Activated CD8-positive, alpha-beta memory T cell treated with anti-CD3 and anti-CD28 coated beads, Interleukin-2, amount 50 U/mL, for 4 hours (primary cell): ENCODE measurements at places on chromosomes 12 and 14.

- no peak for DNase-seq
Observed at GRCh38 chr14:86815341-86815740, 1177.6 kb downstream of the GALC start.

DNA sequence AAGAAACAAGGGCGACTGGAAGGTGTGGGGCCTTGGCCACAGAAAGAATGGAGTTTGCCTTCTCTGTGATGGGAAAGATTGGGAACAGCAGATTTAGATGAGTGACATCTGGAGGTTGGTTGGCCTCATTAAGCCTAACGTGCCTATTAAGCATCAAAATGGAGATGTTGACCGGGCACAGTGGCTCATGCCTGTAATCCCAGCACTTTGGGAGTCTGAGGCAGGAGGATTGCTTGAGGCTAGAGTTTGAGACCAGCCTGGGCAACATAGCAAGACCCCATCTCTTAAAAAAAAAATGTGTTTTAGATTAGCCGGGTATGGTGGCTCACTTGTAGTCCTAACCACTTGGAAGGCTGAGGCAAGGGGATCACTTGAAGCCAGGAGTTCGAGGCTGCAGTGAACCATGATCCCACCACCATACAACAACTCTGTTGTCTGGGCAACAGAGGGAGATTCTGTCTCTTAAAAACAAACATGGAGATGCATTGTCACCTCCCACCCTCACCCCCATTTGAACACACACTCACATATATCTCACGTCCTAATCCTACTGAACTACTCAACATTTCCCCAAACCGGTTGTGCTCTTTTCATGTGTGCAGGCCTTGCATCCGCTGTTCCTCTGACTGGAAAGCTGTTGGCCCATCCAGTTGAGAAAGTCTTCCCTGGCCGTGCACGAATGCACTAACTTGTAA is 172.1 kb downstream of the ETV6 start:
- DNase-seq: no peak

- DNase-seq: no peak
Observed at GRCh38 chr12:34377243-34378035, 355.1 kb downstream of the ALG10 start.

- no peak for DNase-seq
Observed at GRCh38 chr12:89328151-89329030, 23.9 kb downstream of the DUSP6 start.

GRCh38 chr12:1741154-1741949 is 50.5 kb downstream of the ADIPOR2 start:
- no peak for DNase-seq

- DNase-seq: peak; percentile 63
Observed at GRCh38 chr12:14629832-14630710, 62.4 kb upstream of the PLBD1 start.

DNA sequence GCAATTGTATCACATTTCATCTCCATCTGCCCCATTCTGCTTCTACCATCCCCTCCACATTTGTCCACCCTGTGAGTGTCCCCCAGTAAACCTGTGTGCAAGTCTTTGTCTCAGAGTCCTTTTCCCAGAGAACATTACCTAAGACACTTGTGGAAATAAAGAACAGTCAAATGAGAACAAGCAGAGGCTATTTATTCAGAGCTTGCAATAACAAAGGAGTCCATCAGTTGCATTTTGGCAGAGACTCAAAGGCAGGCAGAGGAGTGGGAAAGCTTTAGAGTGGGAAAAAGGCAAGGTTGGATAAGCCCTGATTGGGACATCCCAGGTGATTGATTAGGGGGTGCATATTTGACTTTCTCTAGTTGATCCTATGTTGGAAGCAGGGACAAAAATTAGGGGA is 18.2 kb upstream of the PPFIBP1 start:
- DNase-seq: no peak

DNA sequence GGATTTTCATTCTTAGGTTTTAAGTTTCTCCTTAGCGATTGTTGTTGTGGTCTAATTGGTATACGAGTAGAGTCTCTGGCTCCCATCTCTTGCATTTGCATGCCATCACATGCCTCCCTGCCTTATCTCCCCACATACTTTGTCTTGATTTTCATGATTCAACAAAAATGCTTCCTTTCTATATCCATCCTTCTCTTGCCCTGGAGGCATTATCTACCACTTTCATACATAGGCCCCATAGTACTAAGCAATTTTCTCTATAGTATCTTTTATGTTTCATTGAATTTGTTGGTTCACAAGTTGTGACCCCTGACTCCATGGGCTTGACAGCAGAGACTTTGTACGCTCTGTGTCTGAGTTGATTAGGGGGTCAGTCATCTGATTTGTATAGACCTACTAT is 226.1 kb downstream of the ACSS3 start:
- no peak for DNase-seq

DNA sequence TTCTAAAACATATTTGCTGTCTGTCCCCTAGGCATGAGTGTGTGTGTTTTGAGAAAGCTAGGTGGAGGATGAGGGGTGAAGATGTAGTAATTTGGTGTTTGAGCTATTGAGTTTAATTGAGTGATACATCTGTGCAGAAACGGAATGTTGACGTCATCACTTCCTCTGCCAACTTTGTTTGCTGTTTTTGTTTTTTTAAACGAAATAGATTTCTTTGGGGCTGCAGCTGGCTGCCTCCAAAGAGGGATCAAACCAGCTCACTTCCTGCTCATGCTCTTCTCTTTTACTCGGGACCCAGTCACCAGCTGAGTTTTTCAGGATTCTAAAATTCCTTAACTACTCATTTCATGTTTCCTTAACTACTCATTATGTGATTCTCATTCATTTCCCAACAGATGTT is 19.5 kb upstream of the CRACR2A start:
- no peak for DNase-seq

DNA sequence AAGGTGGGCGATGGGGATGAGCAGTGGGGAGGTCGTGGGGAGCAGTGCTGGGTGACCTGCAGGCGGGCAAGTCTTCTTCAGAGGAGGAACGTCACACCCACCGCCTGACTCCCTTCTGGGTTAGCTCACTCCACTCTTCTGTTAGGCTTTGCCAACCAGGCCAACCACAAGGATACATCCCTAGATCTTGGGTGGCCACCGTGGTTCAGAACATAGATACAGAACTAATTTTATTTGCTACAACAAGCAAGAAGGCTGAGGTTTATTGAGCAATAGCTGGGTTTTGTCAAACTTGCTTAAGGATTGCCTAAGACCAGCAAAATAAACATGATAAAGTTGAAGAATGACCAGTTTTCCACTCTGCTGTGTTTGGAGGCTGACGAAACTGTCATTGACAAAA is 109.4 kb downstream of the DACT1 start:
- DNase-seq: no peak

GRCh38 chr12:26735249-26735639 is 97.8 kb downstream of the ITPR2 start:
- no peak for DNase-seq

- no peak for DNase-seq
Observed at GRCh38 chr12:124273630-124274029, 21.3 kb upstream of the RFLNA start.

DNA sequence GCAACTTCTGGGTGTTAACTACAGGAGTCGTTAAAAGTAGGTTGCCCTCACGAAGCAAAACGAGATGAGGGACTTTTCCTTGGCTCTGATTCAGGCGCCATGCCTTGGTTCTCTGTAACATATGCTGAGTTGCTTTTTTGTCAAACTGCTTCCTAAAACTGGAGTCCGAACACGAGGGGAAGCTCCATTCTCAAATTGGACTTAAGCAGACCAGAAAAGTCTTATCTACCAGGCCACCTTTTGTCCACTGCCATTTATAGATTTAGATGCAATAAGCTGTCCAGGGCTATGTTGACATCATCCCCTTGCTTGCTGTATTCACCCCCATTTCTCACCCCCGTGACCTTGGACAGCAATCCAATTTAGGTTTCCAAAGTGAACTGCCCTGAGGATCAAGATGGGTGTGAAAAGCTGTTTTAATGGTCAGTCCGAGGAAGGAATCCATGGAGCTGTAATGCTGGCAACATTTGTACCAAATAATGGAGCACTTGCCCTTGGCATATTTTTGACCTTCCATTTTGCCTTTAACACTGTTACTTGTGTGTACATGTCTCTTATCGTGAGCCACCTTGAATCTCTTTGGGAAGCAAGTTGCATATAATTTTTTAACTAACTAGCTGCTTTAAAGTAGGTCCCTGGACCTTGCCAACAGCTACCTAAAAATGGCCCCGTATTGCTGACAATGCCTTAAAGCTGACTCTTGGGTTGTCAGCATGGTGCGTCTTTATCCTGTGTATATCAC is 298.1 kb downstream of the EGLN3 start:
- DNase-seq: no peak

DNA sequence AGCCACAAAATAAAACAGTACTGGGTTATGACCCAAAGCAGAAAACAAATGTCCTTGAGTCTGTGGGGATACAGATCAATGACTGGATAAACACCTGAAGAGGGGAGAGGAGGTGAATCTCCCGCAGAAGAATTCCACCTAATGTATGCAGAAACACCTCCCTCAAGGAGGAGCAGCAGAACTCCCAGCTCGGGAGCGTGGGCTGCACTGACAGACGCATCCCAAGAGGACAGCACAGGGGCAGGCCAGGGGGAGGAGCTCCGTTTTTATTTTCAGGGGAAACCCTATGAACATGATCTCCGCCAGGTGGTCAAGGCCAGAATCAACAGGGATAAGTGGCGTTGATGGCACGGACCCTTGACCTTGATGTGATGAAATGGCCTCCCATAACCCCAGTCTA is 41.8 kb upstream of the PPP2R5C start:
- no peak for DNase-seq

DNA sequence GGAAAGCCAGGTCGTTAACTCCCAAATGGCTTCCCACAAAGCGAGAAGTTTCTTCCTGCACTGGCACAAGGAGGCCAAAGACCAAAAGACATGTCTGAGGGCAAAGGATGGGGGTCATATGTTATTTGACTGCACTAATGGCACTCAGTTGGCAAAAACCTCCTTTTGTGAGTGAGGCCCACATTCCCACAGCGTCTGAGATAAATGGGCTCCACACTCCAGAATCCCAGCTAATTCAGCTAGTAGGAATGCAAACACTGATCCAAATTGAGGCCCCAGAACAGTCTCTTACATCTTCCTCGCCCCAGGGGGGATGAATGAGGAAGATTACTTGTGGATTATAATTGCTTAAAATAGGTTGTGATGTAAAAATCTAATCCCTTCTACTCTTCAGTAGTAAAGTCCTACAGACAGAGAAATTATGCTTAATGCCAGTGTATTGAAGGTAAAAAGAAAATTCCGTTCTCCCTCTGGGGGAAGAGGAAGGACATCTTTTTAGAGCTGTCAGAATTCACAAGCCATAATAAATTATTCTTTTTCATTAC is 86.4 kb upstream of the PIWIL1 start:
- no peak for DNase-seq

DNA sequence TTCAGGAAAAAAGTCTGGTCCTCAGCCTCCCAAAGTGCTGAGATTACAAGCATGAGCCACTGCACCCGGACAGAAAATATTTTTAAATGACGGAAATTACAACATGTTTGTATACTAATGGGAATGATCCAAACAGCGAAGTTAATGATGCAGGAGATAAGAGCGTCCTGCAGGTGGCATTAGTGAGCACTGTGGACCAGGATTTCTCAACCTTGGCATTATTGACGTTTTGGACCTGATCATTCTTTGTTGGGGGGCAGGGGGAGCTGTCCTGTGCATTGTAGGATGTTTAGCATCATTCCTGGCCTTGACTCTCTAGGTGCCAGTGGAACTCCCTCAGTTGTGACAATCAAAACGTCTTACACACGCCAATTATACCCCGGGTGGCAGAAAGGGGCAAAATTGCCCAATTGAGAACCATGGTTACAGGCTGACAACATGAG is 34.1 kb downstream of the SCFD1 start:
- DNase-seq: no peak

DNA sequence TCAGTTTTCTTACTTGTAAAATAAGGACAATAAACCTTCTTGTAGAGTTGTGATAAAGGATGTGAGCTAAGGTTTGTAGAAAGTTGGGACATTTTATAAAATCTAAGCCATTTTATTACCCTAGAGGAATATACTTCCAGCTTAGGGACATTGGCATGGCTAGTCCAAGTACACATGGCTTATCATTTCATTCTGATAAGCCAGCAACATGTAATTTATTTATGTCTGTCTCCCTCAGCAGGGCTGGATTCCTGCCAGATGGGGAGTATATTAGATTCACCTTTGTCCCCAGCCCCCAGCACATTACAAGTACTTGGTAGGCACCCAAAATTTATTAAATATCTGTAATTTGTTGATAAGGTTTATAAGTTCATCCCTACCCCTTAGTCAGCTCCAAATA is 6.3 kb upstream of the ATG14 start:
- no peak for DNase-seq

DNA sequence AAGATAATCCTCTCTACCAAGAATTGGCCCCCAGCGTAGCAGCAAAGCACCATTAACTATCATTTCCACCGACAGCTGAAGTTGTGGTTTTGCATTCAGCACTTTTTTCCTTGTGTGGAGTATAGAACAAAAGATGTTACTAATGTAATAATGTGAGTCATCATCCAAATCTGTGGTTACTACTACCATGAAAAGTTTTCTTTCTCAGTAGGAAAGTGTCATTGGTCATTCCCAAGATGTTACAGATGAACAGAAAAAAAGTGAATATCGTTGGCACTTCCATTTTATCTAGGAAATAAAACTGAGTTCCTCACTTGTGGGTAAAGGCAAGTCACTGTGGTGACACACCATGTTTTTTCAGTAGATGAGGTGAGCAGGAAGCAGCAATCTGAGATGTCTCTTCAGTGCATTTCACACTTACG is 30.3 kb upstream of the IFNG start:
- peak; percentile 32 for DNase-seq

- no peak for DNase-seq
Observed at GRCh38 chr14:81402123-81402495, 2.0 kb upstream of the STON2 start.

GRCh38 chr12:57127101-57127725 is 1.1 kb upstream of the LRP1 start:
- peak; percentile 81 for DNase-seq

- DNase-seq: no peak
Observed at GRCh38 chr14:39230416-39231035, 3.2 kb upstream of the MIA2 start.

DNA sequence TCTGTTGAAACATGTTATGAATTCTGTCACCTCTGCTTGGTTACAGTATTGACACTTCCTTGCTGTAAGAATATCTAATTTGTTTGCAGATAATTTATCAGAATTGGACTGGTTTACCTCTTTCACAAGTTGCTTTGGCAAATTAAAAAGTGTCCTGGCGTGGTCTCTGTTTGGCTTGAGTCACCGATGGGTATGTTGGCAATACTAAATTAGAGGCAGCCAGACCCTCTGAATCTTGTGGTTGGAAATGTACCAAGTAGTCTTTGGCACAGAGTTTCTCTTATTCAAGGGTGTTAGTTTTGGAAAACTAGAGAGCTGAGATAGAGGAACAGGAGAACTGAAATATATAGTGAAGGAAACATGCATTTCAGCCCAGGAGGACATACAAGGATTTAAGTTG is 521.1 kb upstream of the MGAT4C start:
- DNase-seq: no peak
